ENCODE measurements at places on chromosomes 1 and 21.

DNA sequence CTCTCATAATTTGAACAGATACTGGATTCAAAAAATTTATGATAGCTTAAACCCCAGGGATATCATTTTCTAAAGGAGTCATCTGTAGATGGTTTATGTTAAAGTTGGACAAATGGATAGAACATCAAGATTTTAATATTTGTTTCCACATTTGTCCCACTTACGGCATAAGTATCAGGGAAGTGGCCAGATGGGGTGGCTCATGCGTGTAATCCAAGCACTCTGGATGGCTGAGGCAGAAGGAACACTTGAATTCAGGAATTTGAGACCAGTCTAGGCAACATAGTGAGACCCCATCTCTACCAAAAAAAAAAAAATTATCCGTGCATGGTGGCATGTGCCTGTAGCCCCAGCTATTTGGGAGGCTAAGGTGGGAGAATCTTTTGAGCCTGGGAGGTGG lies 229.1 kb downstream of the GPR52 start:
- no peak overlapping the region for H3K4me3 ChIP-seq
- no peaks in the 10 kb centered on the region for H3K4me1 ChIP-seq
- no peak overlapping the region for H3K27ac ChIP-seq

GRCh38 chr1:54542120-54542961 lies 5.7 kb upstream of the ACOT11 start:
- H3K27me3 ChIP-seq, result peaks cover 4% of the 10 kb centered on the region
- no peak for DNase-seq
- H3K4me3 ChIP-seq, result no peak overlapping the region
- no peaks in the 10 kb centered on the region for H3K36me3 ChIP-seq
- H3K4me1 ChIP-seq, result no peaks in the 10 kb centered on the region
- no peak overlapping the region for H3K27ac ChIP-seq

DNA sequence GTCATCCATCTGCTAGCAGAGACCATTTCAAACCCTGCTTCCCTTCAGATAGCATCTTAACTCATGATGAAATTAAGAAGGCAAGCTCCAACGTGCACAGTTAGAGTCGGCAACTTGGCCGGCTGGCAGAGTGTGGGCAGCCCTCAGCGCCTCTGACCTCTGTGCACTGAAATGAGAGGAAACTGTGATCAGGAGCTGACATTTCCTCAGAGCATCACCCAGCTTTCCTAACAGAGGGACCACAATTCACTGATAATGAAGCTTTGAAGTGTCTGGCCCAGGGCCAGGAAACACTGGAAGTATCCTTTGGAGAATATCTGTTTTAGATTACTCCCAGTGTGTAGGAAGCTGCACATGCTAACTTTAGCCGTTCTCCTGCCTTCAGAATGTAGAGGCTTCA lies 145.0 kb upstream of the ZC3H11B start:
- no peak overlapping the region for H3K4me3 ChIP-seq
- no peaks in the 10 kb centered on the region for H3K36me3 ChIP-seq
- H3K27me3 ChIP-seq, result no peaks in the 10 kb centered on the region
- DNase-seq, result no peak

- no peak overlapping the region for H3K4me3 ChIP-seq
- H3K27ac ChIP-seq, result no peak overlapping the region
- H3K4me1 ChIP-seq, result peaks cover 7% of the 10 kb centered on the region
- DNase-seq, result no peak
- H3K27me3 ChIP-seq, result no peaks in the 10 kb centered on the region
Measured at GRCh38 chr1:229563701-229564100, 5.2 kb upstream of the ABCB10 start.

DNA sequence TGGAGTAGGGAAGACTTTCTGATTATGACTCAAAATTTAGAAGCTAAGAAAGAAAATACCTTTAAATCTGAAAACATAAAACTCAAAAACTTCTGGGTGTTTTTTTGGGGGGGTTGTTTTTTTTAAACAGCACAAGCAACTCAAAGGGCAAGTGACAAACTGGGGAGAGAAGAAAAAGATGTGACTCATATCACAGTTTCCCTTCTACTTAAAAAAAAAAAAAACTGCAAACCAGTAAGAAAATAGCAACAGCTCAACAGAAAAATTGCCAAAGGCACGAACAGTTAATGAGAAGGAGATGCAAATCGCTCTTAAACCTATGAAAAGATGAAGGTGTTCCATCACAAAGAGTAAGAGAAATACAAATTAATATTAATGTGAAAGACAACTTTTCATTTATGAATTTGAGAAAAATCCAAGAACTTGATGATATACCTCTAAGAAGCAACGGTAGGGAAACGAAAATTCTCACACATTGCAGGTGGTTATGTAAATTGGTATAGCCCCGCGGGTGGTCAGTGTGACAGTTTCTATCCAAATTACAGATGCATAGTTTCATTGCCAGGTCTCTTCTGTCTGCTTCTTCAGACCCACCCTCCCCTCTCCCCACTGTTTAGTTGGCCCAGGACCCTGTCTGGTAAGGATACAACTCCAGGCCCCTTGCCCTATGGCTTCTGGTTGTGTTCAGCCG lies 9.0 kb downstream of the IFNAR2 start:
- no peaks in the 10 kb centered on the region for H3K27me3 ChIP-seq
- no peaks in the 10 kb centered on the region for H3K36me3 ChIP-seq
- no peaks in the 10 kb centered on the region for H3K4me1 ChIP-seq
- no peak overlapping the region for H3K4me3 ChIP-seq
- no peak overlapping the region for H3K27ac ChIP-seq
- DNase-seq, result no peak

GRCh38 chr1:3313576-3313950 lies 140.9 kb upstream of the ARHGEF16 start:
- H3K4me1 ChIP-seq, result peaks cover 10% of the 10 kb centered on the region
- no peak overlapping the region for H3K27ac ChIP-seq
- H3K4me3 ChIP-seq, result no peak overlapping the region
- peak; percentile 29 for DNase-seq

GRCh38 chr1:198902655-198903054 lies 263.8 kb downstream of the PTPRC start:
- H3K4me1 ChIP-seq, result peaks cover 13% of the 10 kb centered on the region
- no peak overlapping the region for H3K27ac ChIP-seq
- H3K27me3 ChIP-seq, result no peaks in the 10 kb centered on the region

- DNase-seq, result no peak
- H3K4me3 ChIP-seq, result no peak overlapping the region
- H3K27me3 ChIP-seq, result no peaks in the 10 kb centered on the region
- H3K4me1 ChIP-seq, result no peaks in the 10 kb centered on the region
- no peaks in the 10 kb centered on the region for H3K36me3 ChIP-seq
Measured at GRCh38 chr1:222040121-222040805, 298.4 kb upstream of the DUSP10 start.

GRCh38 chr1:172719694-172720138 lies 60.8 kb downstream of the FASLG start:
- H3K4me3 ChIP-seq, result no peak overlapping the region
- H3K4me1 ChIP-seq, result peaks cover 32% of the 10 kb centered on the region
- peak; percentile 97 for DNase-seq
- H3K36me3 ChIP-seq, result no peaks in the 10 kb centered on the region

GRCh38 chr1:60463146-60463545 lies 389.6 kb upstream of the C1orf87 start:
- H3K27me3 ChIP-seq, result no peaks in the 10 kb centered on the region
- H3K4me3 ChIP-seq, result no peak overlapping the region
- H3K27ac ChIP-seq, result no peak overlapping the region
- no peaks in the 10 kb centered on the region for H3K36me3 ChIP-seq
- H3K4me1 ChIP-seq, result no peaks in the 10 kb centered on the region

DNA sequence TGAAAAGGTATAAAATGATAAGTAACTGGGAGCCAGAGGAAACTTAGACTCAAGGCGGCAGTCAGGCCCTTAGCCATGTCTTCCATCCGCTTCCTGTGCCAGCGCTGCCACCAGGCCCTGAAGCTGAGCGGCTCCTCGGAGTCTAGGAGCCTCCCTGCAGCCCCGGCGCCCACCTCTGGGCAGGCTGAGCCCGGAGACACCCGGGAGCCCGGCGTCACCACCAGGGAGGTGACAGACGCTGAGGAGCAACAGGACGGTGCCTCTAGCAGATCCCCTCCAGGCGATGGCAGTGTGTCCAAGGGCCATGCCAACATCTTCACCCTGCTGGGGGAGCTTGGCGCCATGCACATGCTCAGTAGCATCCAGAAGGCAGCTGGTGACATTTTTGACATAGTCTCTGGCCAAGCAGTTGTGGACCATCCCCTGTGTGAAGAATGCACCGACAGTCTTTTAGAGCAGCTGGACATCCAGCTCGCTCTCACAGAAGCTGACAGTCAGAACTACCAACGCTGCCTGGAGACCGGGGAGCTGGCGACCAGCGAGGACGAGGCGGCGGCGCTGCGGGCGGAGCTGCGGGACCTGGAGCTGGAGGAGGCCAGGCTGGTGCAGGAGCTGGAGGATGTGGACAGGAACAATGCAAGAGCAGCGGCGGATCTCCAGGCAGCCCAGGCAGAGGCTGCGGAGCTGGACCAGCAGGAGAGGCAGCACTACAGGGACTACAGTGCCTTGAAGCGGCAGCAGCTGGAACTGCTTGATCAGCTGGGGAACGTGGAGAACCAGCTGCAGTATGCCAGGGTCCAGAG lies at the start of gene BECN2:
Gene BECN2, plus strand, starts transcription at position 76 of the 803 bp plus-strand sequence. Its CDS starts 0 bp downstream, at position 76.
- no peak within 1 kb of the TSS for H3K4me3 ChIP-seq
- no peak within 1 kb of the TSS for H3K27ac ChIP-seq
- DNase-seq, result no peak
- H3K36me3 ChIP-seq, result no peaks in the 10 kb centered on the region

DNA sequence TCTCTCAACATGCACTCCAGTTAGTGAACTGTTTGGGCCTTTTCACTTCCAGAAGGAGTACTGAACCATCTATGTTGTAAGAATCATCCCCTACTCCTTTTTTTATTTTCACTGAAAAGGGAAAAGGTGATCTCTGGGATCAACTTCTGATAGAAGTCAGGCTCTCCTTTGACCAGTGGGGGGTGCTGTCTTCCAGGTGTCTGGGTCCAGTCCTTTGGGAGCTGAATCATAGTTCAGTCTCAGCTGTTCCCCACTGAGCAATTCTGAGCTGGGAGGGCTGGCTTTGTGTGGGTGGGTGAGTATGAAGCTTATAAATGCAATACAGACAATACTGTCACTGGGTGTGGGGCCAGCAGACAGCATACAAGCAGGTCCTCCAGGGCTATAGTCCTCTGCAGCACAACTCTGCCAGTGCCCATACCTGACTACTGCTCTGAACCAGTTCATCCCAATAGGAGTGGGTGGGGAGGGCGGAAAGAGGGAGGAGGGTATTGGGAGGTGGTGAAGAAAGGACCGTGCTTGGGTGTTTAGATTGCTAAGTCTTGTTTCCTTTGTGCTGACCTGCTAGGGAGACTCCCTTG lies 12.5 kb upstream of the SARS1 start:
- no peak overlapping the region for H3K27ac ChIP-seq
- H3K36me3 ChIP-seq, result no peaks in the 10 kb centered on the region
- no peaks in the 10 kb centered on the region for H3K27me3 ChIP-seq
- peaks cover 27% of the 10 kb centered on the region for H3K4me1 ChIP-seq
- no peak overlapping the region for H3K4me3 ChIP-seq

DNA sequence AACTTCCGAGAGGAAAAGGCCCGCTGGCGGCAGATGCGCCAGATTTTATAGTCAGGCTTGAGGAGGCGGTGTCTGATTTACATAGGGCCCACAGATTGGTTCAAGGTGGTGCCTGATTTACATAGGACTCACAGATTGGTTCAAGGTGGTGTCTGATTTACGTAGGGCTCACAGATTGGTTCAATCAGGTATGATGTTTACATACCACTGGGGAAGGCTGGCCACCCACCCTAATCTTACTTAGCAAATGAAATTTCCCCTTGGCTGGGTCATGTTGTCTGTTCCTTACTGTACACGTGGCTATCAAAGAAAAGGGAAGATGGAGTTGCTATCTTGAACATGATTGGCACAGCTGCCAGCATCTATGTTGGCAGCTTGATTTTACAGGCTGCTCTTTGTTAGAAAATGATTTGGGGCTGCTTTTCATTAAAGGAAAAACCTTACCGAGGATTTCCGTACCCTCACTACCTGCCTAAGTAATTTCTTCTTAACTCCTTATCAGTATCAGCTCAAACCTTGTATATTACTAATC lies 96.3 kb downstream of the SETD4 start:
- H3K4me3 ChIP-seq, result no peak overlapping the region
- no peaks in the 10 kb centered on the region for H3K36me3 ChIP-seq
- no peaks in the 10 kb centered on the region for H3K27me3 ChIP-seq
- DNase-seq, result no peak
